ENCODE measurements at places on chromosomes 11 and 22.
A peak's percentile ranks its signal among the peaks of the same experiment; 100 is the strongest.

GRCh38 chr11:22938691-22939090 is 78.4 kb upstream of the CCDC179 start:
- DNase-seq, result peak; percentile 13

DNA sequence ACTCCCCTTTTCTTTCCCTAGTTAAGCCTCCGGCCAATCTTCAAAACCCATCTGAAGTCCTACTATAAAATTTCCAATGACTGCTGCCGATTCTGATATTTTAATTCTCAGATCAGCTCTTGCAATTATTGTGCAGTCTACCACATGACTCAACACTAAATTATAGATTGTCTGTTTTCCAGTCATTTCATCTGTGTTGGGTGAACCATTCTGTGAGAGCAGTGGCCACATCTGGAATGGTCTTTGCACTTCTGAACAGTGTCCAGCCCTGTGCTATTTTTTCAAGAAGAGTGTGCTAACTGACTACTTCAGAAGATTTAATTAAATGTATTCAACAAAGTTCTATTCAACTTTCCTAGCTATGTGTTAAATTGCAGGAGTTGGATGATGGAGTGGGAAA is 47.2 kb upstream of the MMP7 start:
- no peak for DNase-seq

DNA sequence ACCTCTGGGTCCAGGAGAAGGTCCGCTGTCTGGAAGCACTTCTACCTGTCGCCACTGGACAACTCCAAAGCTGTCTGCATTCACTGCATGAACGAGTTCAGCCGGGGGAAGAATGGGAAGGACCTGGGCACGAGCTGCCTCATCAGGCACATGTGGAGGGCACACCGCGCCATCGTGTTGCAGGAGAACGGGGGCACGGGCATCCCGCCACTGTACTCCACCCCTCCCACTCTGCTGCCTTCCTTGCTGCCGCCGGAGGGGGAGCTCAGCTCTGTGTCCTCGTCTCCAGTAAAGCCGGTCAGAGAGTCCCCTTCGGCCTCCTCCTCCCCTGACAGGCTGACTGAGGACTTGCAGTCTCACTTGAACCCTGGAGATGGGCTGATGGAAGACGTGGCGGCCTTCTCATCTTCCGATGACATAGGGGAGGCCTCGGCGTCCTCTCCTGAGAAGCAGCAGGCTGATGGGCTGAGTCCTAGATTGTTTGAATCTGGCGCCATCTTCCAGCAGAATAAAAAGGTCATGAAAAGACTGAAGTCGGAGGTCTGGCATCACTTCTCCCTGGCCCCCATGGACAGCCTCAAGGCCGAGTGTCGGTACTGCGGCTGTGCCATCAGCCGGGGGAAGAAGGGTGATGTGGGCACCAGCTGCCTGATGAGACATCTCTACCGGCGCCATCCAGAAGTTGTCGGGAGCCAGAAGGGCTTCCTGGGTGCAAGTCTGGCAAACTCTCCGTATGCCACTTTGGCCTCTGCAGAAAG is 31.0 kb downstream of the ZBED4 start:
- no peak for DNase-seq

DNA sequence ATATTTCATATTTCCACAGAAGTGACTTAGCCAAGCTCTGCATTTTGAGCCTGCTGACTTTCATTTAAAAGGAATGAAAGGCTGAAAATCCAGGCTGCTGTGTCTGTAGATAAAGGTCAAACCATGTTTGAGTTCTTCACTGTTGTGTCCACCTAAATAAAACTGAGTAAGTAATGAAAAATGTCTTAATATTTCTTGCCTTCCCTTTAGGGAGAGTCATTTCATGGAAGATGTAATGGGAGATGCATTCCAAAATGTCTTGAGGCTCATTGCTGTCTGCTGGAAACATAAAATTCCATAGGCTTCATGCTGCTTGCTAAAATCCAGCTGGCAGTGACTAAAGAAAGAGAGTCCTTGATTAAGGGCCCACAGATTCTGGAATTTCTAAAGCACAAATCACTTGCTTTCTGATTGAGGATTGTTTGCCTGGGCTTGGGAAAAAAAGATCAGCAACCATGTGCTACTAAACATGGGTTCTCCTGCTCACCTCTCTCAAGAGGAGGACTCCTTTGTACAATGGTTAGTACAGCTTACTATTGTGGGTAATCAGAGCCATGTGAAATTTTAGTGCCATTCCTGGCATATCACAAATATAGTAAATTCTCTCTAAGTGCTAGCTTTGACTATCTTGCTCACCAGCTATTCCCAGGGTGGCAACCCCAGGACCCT is 56.9 kb downstream of the PANX1 start:
- DNase-seq, result no peak

GRCh38 chr11:41245184-41245583 is 214.3 kb downstream of the LRRC4C start:
- no peak for DNase-seq

- DNase-seq, result no peak
These were observed 63.0 kb downstream of the P4HA3 start for GRCh38 chr11:74248469-74248868.

DNA sequence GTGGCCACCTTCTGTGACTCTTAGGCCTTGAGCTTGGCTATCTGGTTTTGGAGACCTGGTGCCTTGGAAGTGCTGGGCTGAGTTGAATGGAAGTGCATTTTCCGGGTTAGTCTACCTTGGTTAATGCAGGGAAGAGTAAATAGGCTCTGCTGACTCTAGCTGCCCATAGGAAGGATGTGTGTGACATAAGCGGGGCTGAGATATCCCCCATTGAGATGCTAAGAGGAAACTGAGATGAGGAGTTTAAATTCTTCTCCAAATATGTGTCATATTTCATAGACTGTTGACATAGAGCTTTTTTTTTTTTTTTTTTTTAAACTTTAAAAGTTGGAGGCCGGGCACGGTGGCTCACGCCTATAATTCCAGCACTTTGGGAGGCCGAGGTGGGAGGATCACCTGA is 30.8 kb downstream of the ZNRF3 start:
- no peak for DNase-seq

DNA sequence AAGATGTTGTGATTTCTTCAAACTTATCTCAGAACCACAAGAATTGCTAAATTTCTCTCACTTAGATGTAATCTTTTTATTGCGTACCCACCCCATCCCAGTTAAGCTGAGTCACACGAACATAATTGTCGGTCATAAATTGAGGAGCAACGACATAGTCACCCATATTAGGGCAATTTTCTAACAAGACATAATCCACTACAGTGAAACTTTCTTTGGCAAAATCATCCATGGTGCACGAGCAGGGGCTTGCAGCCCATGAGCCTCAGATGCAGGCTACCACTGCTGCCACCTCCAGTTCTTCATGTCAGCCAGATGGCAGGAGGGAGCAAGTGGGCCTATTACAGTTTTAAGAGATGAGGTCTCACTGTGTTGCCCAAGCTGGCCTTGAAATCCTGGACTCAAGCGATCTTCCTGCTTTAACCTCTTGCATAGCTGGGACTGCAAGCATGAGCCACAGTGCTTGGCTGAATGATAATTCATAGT is 70.3 kb upstream of the GRK2 start:
- DNase-seq, result peak; percentile 85

DNA sequence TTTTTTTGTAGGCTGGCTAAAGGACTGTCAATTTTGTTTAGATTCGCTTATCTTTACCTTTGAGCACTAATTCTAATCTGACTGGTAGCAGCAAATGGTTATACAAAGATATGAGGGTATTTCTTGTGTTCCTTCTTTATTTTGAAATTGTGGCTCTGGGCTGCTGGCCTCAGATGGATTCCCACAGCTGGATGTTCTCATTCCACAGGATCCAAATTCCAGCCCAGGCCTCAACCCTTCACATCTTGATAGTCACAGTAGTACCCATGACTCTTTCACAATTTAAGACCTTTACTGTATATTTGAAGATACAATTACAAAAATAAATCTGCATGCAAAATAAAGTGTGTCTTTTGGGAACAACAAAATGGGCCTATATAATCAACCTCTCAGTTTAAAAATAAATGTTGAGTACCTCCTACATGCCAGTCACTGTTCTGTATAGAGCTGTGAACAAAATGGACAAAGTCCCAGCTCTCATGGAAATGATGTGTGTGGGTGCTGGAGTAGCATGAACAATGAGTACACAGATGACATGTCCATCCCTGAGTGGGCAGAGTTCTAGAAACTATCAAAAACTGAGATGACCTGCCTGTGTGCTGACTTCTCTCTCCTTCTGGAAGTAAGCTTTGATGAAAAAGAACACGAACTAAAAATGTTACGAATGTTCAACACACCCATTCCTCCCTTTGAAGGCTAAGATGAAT is 51.7 kb upstream of the FBXO3 start:
- DNase-seq, result no peak

DNA sequence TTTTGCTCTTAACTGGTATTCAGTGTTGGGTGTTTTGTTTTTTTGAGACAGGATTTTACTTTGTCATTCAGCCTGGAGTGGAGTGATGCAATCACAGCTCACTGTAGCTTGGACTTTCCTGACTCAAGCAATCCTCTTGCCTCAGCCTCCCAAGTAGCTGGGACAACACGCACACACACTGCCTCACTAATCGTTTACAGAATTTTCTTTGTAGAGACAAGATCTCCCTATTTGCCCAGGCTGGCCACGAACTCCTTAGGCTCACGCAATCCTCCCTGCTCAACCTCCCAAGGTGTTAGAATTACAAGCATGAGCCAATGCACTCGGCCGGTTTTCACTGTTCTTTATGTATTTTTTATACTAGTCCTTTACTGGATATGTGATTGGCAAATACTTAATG is 51.0 kb upstream of the IGLL5 start:
- no peak for DNase-seq

GRCh38 chr22:24440270-24440717 is 12.9 kb downstream of the ADORA2A start:
- no peak for DNase-seq

GRCh38 chr11:78350646-78351165 is 66.9 kb downstream of the GAB2 start:
- peak; percentile 47 for DNase-seq

- DNase-seq, result no peak
These were observed 3.0 kb downstream of the MN1 start for GRCh38 chr22:27798511-27799014.

DNA sequence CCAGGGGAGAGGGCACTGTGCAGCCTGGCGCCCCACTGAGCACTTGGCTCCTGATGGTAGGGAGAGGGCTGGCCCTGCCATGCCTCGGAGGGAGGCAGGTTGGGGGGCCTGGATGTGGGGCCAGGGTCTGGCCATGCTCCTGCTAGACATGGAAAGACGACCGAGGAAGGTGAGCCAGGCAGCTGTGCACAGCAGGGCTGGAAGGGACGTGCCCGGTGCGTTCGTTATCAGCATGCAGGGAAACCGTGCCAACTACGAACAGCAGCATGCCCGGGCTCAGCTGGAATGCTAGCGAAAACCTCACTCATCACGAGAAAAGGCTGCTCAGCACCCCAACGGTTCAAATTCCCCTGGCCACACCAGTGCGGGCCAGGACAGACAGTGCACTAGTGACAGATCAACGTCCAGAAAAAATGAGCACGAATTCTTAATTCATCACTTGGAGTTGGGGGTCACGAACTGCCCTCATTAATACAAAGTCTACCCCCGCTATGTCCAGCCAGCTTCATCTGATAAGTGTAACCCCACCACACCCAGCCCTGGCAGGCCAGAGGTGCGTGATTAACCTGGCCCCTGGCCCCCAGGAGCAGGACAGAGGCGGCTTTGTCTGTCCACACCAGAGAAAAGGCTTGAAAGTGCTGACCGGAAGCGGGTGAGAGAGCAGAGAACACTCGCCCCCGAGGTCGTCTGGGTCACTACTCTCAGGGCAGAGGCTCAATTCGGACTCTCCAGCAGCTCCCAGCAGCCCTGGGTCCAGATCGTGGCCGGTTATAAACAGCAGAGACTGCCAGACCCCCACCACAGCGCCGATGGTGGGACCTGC is 84.2 kb downstream of the CELSR1 start:
- no peak for DNase-seq

GRCh38 chr22:43131773-43132501 is 11.3 kb downstream of the MCAT start:
- DNase-seq, result no peak

DNA sequence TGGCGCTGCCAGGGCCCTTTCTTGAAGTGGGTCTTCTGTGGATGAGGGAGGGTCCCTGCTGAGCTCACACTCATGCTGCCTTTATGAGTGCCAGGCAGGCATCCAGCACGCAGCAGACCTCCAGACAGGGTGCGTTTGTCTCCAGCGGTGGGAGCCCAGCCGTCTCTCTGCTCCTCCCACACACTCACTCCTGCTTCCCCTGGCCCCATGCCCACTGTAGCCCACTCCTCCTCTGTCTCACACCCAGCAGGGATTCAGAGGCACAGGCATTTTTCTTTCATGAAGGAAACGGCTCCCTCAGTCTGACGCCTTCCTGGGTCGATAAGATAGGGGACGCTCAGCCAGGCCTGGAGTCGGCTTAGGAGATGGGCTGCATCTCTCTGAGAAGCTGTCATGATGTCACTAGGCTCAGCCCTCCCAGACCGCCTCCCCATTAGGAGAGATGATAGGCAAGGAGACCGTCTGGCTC is 183.9 kb upstream of the NCAM1 start:
- DNase-seq, result no peak

All from M059J (cell line).